ENCODE measurements at places on chromosomes 2 and 18.

- DNase-seq, result no peak
These were observed 42.1 kb upstream of the DSG1 start for GRCh38 chr18:31275722-31276463.

- DNase-seq, result no peak
These were observed 42.8 kb downstream of the TET3 start for GRCh38 chr2:74027496-74027895.

GRCh38 chr2:85978883-85979780 is 90.3 kb upstream of the ST3GAL5 start:
- DNase-seq, result no peak

DNA sequence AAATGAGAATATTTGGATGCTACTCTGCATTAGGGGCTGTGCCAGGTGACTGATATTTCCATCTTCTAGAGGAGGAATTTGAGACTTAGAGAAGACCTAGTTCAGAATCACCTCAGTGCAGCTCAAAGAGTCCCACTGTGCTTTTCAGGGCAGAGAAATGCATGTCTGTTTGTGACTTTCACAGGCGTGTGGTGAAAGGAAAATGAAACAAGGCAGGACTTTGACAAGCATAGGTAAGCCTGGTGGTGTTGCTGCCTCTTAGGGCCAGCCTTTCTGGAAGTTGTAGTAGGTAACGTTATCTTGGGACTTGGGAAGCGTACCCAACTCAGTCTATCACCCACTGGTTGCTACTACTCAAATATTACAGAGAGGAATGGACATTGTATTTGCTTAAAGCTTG is 2.6 kb downstream of the GPR39 start:
- DNase-seq, result no peak

DNA sequence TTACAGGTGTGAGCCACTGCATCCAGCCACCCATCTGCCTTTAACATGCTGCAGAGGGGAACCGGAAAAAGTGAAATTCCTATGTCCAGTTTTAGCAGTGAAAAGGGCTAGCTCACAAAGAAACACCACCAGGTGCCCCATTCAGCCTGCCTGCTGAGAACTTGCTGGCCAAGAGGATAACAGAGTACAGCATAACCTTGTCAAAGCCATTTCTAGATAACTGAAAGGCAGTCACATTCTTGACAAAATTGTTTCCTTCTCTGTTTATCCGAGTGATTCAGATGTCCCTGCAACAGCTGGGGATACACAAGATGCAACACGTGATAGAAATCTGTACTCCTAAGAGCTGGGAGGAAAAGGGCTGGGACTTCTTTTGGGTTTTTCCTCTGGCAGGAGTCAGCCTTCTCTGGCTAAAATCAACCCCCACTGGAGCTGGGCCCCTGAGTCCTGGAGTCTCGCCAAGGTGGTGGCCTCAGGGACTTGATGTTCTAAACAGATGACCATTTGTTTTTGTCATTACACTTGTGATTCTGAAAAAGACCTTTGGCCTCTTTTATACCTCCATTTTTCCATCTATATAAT is 505.4 kb downstream of the BCL11A start:
- no peak for DNase-seq

Data from HuH-7 (cell line).